ENCODE measurements at places on chromosomes 3 and 15.

- no peak for DNase-seq
Observed at GRCh38 chr15:26197719-26198118, 334.6 kb upstream of the ATP10A start.

DNA sequence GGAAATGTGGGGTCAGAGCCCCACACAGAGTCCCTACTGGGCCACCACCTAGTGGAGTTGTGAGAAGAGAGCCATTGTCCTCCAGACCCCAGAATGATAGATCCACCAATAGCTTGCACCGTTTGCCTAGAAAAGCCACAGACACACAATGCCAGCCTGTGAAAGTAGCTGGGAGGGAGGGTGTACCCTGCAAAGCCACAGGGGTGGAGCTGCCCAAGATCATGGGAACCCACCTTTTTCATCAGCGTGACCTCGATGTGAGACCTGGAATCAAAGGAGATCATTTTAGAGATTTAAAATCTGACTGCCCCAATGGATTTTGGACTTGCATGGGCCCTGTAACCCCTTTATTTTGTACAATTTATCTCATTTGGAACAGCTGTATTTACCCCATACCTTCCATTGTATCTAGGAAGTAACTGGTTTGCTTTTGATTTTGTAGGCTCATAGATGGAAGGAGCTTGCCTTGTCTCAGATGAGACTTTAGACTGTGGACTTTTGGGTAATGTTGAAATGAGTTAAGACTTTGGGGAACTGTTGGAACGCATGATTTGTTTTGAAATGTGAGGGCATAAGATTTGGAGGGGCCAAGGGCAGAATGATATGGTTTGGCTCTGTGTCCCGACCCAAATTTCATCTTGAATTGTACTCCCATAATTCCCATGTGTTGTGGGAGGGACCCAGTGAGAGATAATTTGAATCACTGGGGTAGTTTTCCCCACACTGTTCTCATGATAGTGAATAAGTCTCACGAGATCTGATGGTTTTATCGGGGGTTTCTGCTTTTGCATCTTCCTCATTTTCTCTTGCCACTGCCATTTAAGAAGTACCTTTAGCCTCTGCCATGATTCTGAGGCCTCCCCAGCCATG lies 49.0 kb downstream of the CD200 start:
- DNase-seq, result no peak

GRCh38 chr3:154126651-154127050 lies 5.5 kb downstream of the ARHGEF26 start:
- DNase-seq, result no peak

DNA sequence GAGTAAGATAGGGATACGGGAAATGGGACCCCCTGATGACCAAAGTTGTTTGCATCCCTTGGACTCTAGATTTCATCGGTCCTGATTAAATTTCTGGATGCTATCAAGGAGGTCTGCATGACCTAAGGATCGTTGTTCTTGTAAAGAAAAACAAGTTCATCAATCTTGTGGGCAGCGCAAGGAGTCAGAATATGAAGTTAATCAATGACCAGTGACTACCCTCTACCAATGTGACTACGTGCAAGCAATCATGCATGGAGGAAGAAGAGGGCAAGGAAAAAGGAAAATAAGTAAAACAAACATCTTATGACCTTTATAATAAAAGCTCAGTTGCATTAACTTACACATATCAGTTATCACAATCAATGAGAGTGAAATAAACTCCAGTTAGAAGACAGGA lies 139.7 kb downstream of the RTP4 start:
- no peak for DNase-seq

GRCh38 chr3:147572970-147573340 lies 163.8 kb downstream of the ZIC1 start:
- DNase-seq, result no peak

GRCh38 chr15:88586401-88587162 lies 34.6 kb upstream of the AEN start:
- DNase-seq, result no peak

GRCh38 chr3:30227571-30228301 lies 378.7 kb upstream of the TGFBR2 start:
- DNase-seq, result no peak
